Myocyte (in vitro differentiated cells): ENCODE measurements at places on chromosomes 6 and 20.

- no peak for DNase-seq
These were observed 222.7 kb upstream of the FOXA2 start for GRCh38 chr20:22807045-22807444.

GRCh38 chr6:111406200-111406721 is 76.8 kb downstream of the REV3L start:
- no peak for DNase-seq

DNA sequence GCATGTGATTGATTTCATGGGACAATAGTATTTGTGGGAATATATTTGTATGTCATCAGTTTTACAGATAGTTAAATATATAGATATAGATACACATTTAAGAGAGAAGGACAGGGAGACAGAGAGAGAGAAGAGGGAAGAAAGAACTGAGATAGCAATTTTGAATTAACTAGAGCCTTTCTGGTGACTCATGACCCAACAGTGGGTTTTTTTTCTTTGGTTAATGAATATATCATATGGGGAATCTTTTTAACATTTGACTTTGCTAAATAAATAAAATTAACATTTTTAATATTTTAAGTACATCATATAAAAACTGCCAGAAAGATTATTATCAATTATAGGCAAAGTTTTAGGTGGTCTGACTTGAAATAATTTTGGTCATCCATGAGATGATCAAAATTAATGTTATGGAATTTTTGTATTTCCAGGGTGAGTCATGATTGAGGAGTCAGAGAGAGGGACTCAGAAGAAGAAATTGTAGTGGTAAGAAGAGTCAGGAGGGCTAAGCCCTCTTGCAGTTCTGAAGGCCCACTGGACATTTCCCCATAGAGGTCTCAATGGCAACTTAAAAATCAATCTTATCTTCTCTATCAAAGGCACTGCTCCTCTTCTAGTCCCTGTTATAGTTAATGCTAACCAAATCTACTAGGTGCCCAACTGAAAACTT is 508.1 kb upstream of the MAP3K7 start:
- DNase-seq: no peak

- DNase-seq: no peak
These were observed 111.9 kb downstream of the FRK start for GRCh38 chr6:115948751-115949150.

DNA sequence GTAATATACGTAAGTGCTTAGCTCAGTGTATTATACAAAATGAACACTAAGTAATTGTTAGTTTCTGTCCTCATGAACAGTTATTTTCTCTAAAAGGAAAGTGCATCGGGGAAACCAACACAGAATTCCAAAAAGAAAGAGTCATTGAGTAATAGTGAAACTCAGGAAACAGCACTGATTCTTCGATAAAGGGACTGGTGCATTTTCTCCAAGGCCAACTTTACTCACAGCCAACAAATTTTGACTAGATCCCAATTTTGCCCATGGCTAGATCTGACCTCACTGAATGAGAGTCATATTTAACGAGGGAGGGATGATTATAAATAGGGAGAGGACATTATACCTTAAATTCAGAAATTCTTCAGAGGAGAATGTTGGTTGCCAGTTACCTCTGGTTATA is 390.9 kb upstream of the NRSN1 start:
- DNase-seq: no peak

GRCh38 chr6:22418714-22419113 is 121.9 kb upstream of the PRL start:
- DNase-seq: no peak

- DNase-seq: no peak
These were observed 116.9 kb upstream of the SIRPG start for GRCh38 chr20:1774479-1774878.

GRCh38 chr6:170111816-170112582 is 178.9 kb downstream of the DLL1 start:
- DNase-seq: no peak

GRCh38 chr6:136763716-136764516 is 28.4 kb downstream of the MAP3K5 start:
- no peak for DNase-seq

- DNase-seq: peak; percentile 37
These were observed 55.7 kb upstream of the FERMT1 start for GRCh38 chr20:6178537-6178936.

GRCh38 chr6:6243846-6244245 is 76.6 kb downstream of the F13A1 start:
- no peak for DNase-seq

DNA sequence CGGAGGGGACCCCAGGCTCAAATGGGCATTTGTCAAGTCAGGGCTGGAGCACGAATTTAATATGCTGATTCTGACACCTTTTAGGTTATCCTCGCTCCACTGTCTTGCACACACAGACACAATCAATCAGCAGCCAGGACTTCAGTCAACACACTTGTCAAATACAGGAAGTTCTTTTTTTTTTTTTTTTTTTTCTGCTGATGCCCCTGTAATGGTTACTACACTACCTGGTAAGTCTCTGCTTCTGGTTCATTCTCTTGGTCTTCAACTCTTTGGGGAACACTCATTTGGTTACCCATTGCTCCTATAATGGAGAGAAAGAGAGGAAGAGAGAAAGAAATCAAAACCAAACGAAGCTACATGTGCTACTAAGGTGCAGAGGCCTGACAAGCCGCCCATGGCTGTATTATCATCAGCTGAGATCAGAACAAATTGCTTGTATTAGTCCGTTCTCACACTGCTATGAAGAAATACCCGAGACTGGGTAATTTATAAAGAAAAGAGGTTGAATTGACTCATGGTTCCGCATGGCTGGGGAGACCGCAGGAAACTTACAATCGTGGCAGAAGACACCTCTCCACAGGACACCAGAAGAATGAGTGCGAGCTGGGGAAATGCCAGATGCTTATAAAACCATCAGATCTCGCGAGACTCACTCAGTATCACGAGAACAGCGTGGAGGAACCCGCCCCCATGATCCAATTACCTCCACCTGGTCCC is 11.8 kb downstream of the BCAS1 start:
- no peak for DNase-seq

GRCh38 chr6:146855889-146856288 is 257.1 kb downstream of the ADGB start:
- DNase-seq: no peak

DNA sequence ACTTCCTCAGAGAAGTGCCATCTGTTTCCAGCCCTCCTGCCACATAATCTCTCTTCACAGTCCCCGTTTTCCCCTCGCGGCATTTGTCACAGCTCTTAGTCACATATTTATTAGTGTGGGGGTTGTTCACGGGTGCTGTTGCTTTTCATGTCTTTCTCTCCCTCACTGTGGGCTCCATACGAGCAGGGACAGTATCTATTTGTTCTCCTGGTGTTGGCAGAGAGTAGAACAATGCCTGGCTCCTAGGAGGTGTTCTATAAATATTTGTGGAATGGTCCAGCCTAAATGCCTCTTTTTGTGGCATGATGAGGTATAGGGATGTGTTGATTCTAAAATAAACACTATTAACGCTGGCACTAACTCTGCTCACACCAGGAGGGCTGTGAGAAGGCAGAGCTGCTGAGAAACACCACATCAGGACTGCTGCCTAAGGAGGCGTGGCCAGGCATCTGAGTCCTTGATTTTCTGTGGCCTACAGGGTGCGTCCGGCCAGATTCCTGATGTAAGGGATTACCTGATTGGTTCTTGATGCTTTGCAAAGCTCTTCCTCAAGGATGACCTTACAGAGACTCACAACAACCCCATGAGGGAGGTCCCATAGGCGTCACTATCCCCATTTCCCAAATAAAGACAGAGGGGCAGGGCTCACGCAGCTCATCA is 219.8 kb upstream of the ARID1B start:
- no peak for DNase-seq

GRCh38 chr20:62386383-62387218 is at the start of gene RPS21:
RPS21 (plus strand) TSS chr20:62387103; CDS start chr20:62387339, 236 bp downstream.
- DNase-seq: peak; percentile 92

GRCh38 chr6:104753251-104753650 is 106.5 kb downstream of the HACE1 start:
- no peak for DNase-seq
